ENCODE measurements at places on chromosomes 2 and 18.

DNA sequence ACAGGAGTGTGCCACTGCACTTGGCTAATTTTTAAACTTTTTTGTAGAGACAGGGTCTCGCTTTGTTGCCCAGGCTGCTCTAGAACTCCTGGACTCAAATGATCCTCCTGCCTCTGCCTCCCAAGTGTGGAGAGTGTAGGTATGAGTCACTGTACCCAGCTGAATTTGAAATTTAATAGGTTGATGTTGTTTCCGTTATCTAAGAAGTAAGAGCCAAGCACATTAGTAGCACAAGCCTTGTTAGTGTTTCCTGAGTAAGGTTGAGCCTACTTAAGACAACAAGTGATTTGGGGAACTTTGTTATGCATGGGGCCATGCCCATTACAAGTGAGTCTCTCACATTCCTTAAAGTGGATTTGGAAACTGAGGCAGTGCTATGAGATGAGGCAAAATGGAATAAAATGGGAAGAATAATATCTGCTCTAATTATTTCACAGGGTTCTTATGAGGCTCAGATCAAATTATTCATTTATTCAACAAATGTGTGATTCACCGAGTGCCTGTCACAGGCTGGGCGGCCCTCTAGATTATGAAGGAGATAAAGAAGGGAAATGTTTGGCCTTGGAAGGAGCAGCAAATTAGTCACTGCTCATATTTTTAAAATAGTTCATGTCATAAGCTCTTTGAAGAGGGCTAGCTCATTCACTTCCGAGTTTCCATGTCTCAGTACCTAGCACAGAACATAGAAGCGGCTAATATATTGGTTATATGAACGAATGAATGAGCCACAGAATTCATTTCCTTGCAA lies 217.2 kb downstream of the LDLRAD4 start:
- peak; percentile 24 for DNase-seq

DNA sequence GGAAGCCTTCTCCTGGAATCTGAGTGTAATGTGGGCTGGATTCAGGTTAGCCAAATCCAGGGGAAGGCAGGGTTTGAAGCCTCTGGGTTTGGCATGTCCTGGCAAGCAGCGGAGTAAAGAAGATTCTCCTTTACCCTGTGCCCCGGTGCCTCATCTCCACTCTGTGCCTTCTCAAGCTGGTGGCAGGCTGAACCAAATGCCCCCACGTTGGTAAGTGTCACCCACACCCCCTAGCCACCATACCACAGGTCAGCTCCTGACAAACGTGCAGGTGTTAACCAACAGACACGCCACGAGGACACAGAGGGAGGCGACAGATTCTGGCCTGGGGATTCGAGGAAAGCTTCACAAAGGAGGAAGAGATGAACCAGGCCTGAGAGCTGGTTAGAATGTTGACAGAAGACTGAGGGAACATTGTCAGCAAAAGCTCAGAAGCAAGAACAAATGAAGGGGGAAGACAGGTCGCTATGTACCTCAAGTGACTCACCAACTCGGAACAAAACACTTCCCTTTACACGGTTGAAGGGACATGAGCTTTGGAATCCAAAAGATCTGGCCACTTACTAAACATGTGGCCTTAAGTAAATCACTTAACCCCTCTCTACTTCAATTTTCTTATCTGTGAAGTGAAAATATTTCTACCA lies 85.2 kb upstream of the LCLAT1 start:
- DNase-seq: no peak

- no peak for DNase-seq
Observed at GRCh38 chr18:58402247-58402646, 226.6 kb downstream of the ALPK2 start.

DNA sequence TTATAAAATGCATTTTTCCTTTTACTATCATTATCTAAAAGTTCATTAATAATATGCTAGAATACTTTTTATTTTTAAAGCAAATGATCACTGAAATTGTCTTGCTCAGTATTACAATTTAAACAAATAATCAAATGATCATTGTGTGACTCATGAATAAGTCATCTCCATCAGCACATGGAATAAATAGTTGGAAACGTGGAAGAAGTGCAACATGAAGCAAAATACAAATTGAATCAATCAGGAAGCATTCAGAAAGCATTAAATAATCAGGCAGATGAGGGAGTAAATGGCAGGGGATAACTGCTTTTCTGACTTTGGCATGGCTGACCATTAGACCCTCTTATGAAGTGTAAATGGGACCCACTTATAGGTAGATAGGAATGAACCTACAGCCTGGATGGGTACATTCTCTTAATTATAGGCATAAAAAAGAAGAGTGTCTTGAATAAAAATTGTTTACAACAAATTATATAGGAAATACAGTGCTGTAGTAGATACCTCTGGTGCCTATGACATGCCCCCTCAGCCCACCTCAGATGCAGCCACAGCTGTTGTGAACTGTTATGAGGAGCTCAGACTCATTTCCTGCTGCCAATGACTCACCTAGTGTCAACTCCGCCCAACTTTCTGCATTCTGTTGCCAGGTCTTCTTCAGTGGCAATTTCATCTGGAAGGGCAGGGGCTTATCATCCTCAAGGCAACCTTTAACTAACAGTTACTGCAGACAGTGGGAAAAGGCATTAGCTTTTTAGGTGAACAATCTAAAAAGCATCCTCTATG lies 936.0 kb downstream of the TRIB2 start:
- DNase-seq: peak; percentile 3

GRCh38 chr2:231187736-231188505 lies 10.5 kb upstream of the ARMC9 start:
- DNase-seq: no peak

GRCh38 chr2:422676-423435 lies 135.0 kb upstream of the ALKAL2 start:
- DNase-seq: no peak

DNA sequence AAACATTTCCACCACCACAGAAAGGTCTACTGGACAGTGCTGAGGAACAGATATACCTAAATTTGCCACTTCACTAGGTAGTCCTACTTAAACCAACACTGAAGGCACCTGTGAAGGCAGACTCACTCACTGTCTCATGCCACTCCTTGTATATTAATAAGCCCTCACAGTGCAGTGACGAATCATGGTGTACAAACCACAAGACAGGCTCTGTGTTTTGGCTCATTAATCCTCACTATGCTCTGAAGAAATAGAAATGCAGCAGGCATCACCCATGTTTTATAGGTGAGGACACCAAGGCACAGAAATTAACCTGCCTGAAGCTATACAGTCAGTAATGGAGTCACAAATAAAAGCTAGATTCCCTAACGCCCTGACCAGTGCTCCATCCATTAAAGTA lies 44.3 kb downstream of the BARD1 start:
- DNase-seq: no peak

GRCh38 chr2:2031101-2031500 lies 286.8 kb upstream of the PXDN start:
- DNase-seq: no peak

- DNase-seq: no peak
Observed at GRCh38 chr18:4017480-4017879, 437.6 kb downstream of the DLGAP1 start.

- no peak for DNase-seq
Observed at GRCh38 chr2:167607211-167607610, 640.2 kb downstream of the STK39 start.

Measured in stimulated activated CD4-positive, alpha-beta T cell treated with anti-CD3 and anti-CD28 coated beads, Interleukin-4, amount 100 ng/mL, for 24 hours (primary cell).